ENCODE measurements at places on chromosomes 13 and 19.

GRCh38 chr19:18100710-18101109 lies 3.1 kb downstream of the MAST3 start:
- DNase-seq = no peak

DNA sequence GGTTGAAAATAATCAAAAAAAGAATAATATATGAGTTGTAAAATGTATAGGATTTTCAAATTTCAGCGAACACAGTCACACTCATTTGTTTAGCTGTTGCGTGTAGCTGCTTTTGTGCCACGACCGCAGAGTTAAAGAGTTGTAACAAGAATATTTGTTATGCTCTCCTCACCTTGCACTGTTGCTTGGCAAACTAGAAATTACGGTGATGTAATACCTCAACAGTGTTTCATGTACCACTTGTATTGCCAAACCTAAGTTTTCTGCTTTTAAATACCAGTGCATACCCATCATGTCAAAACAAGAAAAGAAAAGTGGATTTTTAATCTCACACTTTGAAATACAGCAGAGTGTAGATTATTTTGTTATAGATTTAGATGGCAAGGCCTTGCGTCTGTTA lies 201.1 kb downstream of the NBEA start:
- no peak for DNase-seq

- DNase-seq = no peak
These were observed 131.2 kb downstream of the IRS2 start for GRCh38 chr13:109655206-109655600.

DNA sequence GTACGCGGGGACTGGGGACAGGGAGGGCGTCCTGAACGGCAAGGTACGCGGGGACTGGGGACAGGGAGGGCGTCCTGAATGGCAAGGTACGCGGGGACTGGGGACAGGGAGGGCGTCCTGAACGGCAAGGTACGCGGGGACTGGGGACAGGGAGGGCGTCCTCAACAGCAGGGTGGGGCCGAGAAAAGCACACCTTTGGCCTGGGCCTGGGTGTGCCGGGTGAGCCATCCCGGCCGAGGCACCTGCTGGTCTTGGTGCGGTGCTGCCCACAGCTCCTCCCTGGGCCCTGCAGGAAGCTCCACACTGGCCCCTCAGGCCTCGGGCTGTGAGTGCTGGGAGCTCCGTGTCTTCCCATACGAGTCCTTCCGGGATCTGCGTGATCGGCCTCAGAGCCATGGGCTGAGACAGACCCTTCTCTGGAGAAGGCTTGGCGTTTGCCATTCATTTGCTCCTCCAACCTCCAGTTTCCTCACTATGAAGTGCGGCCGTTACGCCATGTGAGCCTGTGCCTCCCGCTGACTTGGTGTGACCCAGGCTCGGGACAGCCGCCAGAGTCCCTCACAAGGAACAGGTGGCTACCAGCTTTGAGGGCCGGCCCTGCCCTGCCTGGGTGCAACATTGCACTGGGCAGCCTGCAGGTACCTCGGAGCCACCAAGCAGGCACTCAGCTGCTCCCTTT lies 7.8 kb upstream of the ZNF554 start:
- DNase-seq = no peak

DNA sequence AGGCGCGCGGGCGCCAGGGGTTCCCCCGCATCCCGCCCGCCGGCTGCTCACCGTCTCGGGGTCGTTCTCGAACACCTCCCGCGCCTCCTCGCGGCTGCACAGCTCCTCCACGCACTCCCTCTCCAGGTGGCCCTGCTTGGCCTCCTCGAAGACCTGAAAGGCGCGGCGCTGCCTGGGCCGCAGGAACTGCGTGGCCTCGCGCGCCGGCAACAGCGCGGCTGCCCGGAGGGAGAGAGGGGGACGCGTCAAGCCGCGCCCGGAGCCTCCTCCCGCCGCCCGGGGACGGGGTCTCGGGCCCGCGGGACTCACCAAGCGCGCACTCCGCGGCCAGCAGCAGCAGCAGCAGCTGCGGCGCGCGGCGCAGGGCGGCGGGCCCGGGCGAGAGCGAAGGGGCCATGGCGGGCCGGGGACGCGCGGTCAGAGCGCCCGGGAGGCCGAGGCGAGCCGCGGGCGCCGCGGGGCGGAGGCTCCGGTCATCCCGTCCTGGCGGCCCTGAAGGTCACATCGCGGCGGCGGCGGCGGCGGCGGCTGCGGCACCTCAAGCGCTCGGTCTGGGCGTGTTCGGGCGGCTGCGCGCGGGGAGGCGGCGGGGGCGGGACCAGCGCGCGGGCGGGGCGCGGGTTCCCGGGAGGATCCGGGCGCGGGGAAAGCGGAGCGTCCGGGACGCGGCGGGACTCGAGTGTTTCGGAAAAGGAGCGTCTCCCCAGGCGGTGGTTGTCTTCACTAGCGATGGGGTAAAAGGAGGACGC lies at the start of gene GAS6:
Gene GAS6, minus strand, starts transcription at position 553 of the 749 bp plus-strand sequence. Its CDS starts 156 bp downstream, at position 397.
- DNase-seq = no peak

- no peak for DNase-seq
These were observed 148.5 kb downstream of the GPC5 start for GRCh38 chr13:91546900-91547299.

DNA sequence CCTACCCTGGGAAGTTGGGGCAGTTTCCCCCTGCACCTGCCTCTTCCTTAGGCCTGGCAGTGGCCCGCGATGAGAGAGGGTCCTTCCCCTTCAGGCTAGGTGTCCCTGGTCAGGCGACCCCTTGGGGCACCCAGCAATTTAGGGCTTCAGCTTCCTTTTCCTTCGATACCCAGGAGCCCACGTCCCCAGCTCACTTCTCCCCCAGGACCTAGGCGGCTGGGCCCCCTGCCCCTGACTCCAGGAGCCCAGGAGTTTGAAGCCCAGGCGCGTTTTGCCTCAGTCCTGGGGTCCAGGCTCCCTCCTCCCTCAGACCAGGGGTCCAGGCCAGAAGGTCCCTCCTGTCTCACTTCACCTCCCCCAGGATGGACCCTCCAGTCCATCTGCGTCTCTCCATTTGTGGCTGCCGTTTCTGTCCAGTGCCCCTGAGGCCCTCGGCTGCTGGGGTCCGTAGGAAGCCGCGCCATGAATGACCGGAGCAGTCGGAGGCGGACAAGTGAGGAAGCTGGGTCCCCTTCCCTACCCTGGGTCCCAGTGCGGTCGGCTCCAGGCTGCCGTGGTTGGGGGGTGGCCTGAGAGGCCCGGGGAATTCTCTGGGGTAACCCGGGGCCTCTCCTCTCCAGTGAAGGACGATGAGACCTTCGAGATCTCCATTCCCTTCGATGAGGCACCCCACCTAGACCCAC lies 714 bp downstream of the CCDC106 start:
- no peak for DNase-seq

- DNase-seq = no peak
These were observed 79.8 kb downstream of the ATP11A start for GRCh38 chr13:112769615-112770014.

DNA sequence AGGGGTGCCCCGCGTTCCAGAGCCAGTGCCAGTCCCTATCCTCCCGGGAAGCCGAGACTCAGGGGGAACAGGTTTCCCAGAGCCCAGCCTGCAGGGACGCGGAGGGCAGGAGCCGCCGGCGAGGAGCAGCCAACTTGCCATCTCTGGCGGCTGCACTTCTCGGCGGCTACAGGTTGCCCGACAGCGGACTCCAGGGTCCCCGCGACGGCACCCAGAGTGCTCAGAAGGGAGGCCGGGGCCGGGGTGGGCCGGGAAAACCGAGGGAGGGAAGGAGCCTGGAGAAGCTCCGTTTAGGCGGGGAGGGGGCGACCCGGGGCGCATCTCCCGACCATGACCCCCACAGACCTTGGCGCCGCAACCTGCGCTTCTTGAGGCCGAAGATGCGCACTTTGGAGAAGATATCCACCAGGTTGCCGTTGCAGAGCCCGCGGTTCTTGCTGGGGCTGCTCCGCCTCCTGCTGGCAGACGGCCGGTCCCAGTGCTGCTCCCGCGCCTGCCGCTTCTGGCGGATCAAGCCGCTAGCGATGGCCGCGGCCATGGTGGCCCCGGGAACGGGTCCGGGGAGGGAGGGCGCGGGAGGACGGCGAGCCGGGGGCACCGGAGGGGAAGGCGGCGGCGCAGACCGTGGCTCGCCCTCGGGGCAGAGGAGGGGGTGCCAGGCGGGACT lies 463.8 kb downstream of the ITGBL1 start:
- DNase-seq = no peak

- no peak for DNase-seq
These were observed 157.0 kb upstream of the FNDC3A start for GRCh38 chr13:48818495-48819356.

DNA sequence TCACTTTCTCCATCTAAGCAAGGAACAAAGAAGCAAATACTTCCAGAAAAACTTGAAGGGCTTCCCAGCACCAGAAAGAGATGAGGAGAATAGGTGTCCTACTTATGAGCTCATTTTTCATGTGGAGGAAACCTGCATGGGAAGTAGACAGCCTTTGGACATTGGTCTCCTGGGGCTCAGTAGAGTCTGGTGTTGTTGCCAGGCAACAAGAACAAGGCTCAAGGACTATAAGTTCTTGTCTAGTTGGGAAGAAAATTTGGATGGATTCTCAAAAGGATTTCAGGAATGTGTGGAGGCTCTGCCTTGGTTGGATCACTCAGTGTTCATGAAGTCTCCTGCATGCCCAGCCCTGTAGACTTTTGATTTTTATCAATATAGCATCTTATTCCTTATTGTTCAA lies 84.5 kb downstream of the MBNL2 start:
- DNase-seq = no peak

DNA sequence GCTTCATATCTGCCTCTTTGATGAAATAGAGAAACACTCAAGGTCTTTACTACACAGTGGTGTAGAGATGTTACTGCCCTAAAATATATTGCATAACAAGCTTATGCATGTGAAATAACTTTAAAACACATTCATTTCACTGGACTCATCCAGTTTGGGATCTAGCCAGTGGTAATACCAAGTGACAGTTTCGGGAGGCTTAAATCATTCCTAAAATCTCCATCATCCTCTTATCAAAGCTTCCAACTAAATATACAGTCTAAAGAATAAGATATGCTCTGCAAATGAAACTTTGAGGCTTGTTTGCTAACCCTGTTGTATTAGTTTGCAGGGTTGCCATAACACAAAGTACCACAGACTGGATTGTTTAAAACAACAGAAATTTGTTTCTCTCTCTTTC lies 52.8 kb downstream of the THSD1 start:
- no peak for DNase-seq

GRCh38 chr19:1512671-1513498 lies at the start of gene ADAMTSL5:
ADAMTSL5 (minus strand) TSS chr19:1513019; CDS start chr19:1510943, 2,076 bp downstream.
- no peak for DNase-seq

DNA sequence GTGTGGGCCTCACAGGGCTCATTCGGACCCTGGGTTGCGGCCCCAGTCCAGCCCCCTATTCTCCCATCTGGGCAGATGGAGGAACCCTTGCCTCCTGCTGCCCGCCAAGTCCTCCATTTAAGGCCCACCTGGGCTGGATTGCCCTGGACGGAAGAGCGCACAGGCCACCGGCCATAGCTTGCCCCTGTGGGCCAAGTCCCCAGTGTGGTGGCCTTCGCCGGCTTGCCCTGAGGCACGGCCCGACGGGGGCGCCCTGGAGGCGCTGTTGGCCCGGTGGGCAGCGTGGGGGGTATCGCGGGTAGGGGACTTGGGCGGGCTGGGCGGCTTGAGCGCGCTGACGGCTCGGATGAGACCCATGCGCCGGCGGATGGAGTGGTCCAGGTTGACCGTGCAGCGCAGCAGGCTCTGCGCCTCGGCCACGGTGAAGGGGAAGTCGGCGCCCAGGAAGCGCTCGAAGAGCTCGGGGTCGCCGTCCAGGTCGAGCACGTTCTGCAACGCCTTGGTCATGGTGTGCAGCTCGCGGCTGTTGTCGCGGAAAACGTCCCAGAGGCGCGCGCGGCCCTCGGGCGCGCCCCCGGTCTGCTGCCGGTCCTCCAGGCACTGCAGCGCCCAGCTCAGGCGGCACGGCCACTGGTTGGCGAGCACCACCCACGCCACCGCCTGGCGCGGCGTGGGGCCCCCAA lies 8.8 kb downstream of the NKPD1 start:
- no peak for DNase-seq

DNA sequence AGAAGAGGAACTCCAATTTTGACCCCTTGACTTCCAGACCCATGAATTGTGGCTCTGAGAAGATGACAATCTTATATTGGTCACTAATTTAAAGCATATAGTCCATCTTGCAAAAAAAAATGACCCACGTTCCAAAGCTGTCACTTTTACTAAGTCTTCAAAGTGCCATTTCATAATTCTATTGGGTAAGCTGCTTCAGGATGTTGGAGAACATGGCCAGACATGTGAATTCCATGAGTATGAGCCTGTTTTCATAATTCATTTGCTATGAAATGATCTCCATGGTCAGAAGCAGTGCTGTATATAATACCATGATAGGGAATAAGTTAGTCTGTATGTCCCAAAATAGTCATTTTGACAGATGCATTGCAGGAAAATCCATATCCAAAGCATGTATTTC lies 1787.3 kb downstream of the SLITRK5 start:
- no peak for DNase-seq

DNA sequence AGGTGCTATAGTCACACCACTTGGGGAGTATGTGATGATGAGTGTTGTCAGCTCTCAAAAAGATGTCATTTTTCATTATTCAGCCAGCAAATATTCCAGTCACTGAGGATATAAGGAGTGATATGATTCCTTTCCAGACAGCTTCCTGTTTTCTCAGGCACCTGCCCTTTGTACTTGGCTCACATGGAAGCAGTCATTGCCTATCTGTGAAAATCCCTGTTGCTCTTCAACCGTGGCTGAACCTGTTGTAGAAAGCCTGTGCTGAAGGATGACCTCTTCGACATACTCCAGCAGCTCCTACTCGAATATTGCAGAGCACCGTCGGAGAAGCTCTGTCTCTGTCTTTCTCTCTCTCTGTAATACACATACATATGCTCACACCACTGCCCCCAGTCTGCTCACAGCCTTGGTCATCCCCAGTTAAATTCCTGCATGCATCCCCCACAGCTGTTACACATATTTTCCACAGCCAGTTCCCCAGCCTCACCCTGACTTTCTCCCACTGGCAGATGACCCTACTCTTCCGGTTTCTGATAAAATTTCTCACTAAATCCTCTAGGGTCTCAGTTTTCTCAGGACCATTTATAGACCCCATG lies 204.2 kb upstream of the ARGLU1 start:
- no peak for DNase-seq

DNA sequence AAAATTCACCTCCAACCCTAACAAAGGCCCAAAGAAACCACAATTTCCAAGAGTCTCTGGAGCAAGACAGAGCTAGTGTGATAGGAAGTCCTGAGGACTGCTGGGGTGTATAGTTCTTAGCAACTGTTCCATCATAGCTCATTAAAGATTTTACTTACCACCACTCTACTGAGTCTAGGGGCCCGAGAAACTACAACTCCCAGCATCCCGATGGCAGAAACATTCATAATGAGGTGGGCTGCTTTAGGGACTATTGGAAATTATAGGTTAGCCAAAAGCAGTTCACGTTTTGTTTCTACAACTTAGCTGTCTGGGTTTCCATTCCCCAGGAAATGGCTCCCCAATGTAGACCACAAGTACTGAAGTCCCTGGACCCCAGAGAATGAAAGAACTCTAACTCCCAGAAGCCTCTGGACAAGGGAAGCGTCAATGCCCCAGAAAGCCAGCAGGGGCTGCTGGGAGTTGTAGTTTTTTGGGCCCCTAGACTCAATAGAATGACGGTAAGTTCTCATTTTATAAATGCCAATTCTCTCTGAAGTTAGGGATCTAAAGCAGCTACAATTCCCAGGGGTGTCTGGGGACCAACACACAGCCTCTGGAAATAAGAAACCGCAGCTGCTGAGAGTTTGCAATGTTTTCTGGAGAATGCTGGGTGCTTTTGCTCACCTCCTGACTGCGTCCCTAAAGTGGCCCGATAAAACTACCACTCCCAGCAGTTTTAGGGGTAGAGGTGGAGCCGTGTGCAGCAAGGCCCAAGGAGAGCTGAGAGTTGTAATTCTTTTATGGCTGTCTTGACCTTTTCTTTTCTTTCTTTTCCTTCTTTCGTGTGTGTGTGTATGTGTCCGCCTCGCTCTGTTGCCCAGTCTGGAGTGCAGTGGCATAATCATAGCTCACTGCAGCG lies 11.1 kb downstream of the FTL start:
- DNase-seq = no peak

All from activated CD4-positive, CD25-positive, alpha-beta regulatory T cell treated with anti-CD3 and anti-CD28 coated beads, Interleukin-2, amount 50 U/mL, for 16 hours (primary cell).